Activated T-cell treated with anti-CD3 and anti-CD28 coated beads for 48 hours (primary cell): ENCODE measurements at places on chromosomes 16 and 17.
A peak's percentile ranks its signal among the peaks of the same experiment; 100 is the strongest.

GRCh38 chr17:33292201-33292980 lies 704 bp downstream of the ASIC2 start:
- no peak for DNase-seq

GRCh38 chr17:80984749-80985148 lies 6.9 kb upstream of the CHMP6 start:
- no peak for DNase-seq

DNA sequence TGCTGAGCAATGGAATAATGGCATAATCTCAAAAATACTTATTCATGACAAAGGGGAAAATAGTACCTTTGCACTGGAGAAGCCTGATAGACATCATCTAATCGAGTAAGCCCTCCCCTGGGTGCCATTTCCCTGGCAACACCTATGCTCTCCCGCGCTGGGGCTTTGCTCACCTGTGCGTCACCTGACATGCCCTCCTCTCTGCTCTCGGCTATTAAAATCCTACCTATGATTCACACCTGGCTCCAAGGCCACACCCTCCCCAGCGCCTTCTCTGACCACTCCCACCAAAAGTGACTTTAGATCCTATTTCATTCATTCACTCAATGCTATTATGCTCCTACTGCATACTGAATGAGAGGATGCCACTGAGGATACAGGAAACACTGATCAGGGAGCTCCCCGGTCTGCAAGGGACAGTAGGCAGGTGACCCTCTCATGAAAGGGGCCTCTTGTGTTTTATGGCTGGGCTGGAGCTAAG lies 83.9 kb downstream of the NT5M start:
- no peak for DNase-seq

DNA sequence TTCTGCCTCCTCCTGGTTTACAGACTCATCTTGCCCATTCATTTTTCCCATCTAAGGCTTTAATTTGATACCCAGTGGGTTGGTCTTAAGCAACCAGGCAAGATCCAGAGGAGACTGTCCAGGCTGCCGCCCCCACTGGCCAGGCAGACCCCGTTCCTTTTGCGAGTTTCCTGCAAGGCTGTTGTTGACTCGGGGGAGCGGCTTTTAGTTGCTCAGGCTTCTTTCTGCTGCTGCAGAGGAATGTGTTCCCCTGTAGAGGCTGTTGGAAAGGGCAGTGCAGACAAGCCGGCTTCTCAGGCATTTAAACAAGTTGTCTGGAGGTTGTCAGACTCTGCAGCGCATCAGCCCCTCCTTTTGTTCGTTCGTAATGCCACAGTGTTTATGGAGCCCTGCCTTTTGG lies 231.2 kb downstream of the PRKCA start:
- no peak for DNase-seq

GRCh38 chr16:4859900-4860255 lies 12.6 kb downstream of the UBN1 start:
- DNase-seq = no peak

GRCh38 chr16:55730115-55730514 lies 74.3 kb downstream of the SLC6A2 start:
- DNase-seq = no peak

DNA sequence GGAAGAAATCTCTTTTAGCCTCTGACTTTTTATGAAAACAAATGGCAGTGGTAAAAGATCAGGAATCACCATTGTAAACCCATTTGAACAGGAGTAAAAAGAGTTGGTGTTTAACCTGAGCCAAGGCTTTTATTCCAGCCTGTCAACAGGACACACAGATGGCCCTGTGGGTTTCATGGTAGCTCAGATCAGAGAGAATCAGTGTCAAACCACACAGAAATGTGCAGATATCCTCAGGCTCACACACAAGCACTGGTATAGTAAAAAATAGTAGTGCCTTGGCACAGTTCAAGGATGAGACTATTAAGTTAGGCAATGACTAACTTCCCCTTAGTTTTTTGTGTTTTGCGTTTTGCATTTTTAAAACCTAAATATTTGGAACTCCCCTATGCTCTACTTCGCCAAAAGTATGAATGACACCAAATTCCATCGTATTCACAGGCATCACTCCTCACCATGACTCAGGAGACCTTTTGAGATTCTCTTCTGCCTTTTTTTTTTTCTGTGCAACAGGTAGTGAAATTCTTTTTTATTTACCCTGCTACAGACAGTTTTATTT lies 1200.0 kb downstream of the CDH11 start:
- no peak for DNase-seq

DNA sequence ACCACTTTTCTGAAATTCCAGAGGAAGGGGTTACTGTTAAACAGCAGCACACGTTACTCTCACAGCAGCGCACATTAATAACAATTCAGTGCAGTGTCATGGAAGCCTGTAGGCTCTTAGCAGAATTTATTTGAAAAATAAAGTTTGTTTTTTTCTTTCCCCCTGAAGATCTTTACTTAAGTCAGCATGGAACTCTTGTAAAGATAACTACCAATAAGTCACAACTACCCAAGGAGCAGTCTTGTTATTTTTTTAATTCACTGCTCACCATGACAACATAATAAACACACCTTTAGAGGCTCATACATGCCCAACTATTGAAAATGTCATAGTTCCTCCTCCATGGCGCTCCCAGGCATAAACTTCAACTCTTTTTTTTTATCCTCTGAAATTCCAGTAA lies 31.8 kb upstream of the PSMD7 start:
- no peak for DNase-seq

DNA sequence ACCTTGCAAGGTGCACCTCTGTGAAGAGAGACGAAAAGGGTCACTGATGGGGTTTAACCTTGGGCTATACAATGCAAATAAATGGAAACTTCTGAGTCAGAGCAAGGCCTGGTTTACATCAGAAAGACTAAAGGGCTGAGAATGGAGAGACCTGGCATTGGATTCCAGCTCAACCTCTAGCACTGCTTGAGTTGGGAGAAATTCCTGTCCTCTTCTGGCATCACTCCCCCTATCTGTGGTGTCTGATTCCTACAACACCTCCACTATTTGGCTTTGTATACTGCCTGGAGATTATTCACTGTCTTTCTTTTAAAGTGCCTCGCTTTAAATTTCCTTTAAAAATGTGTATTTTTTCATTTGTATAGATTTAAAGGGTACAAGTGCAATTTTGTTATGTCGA lies 68.8 kb downstream of the GPR139 start:
- DNase-seq = no peak

- DNase-seq = no peak
Observed at GRCh38 chr16:55273356-55273755, 50.6 kb upstream of the IRX6 start.

- no peak for DNase-seq
Observed at GRCh38 chr16:86884390-86884650, 306.0 kb downstream of the FOXL1 start.

- DNase-seq = no peak
Observed at GRCh38 chr17:65417406-65418221, 143.8 kb downstream of the AXIN2 start.

DNA sequence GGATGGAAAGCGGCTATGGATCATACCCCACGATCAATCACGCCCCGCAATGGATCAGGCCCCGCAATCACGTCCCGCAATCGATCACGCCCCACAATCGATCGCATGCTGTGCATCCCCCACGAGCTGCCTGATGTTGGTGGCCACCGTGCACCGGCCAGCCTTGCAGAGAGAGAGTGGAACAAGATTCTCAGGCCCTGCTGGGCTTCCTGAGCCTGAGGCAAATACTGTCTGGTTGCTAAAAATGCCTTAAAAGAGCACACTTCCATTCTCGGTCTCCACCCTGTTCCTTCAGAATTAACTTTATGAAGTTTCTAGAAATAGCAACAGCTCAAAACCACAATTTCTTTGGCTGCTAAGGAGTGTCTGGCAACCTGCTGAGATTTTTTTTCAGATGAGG lies 81.5 kb downstream of the VPS53 start:
- DNase-seq = no peak

GRCh38 chr17:48068491-48068961 lies 20.4 kb downstream of the NFE2L1 start:
- no peak for DNase-seq

DNA sequence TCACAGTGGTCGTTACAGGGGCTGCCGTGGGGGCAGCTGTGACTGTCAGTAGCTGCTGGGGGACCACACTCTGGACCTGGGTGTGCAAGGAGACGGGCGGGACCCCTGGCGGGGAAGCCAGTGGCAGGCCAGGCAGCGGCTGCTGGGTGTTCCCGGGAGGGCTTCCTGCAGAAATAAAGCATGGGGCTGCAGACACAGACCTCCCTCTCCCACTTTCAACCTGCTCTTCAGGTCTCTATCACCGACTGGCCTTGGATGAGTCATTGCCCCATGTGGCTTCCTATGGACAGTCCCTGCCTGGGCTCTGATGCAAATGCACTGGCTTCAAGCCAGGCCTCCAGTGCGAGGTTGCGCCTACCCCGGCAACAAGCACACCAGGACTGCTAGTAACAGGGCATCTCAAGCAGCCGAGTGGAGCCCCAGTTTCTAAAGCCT lies 17.2 kb downstream of the SREBF1 start:
- peak; percentile 75 for DNase-seq

- no peak for DNase-seq
Observed at GRCh38 chr17:79646721-79647455, 36.0 kb upstream of the RBFOX3 start.

- no peak for DNase-seq
Observed at GRCh38 chr17:40437095-40437732, 6.0 kb upstream of the IGFBP4 start.

- DNase-seq = no peak
Observed at GRCh38 chr16:58011652-58012051, 10.4 kb downstream of the USB1 start.

- DNase-seq = no peak
Observed at GRCh38 chr17:37291351-37291750, 84.4 kb upstream of the C17orf78 start.

DNA sequence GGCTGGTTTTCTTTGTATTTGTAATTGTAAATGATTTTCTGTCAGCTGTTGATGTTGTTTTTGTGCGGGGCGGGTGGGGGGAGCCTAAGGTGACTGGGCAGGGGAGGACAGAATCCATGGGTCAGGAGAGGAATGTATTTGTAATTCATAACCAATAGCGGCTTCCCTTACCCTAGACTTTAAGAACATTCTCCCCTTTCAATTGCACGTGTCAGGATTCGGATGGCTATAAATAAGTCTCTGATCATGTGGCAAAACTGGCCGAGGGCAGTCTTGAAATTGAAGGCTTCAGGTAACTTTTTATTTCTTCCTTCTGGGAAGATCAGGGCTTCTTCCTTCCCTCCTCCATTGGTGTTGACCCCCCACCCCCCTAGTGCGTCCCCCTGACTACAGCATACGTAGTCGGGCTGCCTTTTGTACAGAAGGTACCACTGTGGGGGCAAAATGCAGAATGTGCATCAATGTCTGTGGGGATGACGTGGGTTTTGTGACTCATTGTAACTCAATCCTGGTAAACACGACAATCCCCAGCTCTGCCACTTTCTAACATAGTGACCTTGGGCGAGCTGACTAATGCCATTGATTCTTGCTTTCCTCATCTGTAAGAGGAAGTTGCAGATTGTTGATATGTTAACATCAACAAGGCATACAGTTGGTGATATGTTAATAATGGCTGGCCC lies 16.2 kb downstream of the MARCHF10 start:
- DNase-seq = no peak

DNA sequence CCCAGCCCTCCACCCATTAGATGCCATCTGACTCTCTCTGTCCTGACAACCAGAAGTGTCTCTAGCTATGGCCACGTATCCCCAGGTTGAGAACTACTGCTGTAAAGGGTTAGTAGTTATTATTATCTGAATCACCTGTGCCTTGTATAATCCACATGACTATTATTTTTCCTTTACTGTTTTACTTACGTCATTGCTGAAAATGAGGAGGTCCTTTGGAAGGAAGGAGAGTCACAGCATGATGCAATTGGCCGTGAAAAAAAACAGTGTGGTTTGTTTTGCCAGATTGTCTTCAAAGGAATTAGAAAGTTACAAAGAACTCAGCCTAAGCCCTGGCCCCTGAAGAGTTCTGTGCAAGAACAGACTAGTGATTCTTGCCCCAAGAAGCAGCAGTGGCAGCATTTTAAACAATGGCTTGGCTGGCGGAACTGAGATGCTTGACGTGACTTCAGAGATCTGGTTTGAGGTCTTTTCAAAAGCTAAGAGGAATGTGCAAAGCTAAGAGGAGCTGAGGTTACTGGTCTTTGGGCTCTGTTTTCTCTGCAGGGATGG lies 413.3 kb upstream of the EEF2KMT start:
- DNase-seq = no peak

GRCh38 chr16:50742576-50743200 lies 802 bp downstream of the CYLD start:
- peak; percentile 37 for DNase-seq
